ENCODE measurements at places on chromosomes 11 and 22.

GRCh38 chr22:20530368-20531153 lies 23.2 kb downstream of the MED15 start:
- DNase-seq: no peak

DNA sequence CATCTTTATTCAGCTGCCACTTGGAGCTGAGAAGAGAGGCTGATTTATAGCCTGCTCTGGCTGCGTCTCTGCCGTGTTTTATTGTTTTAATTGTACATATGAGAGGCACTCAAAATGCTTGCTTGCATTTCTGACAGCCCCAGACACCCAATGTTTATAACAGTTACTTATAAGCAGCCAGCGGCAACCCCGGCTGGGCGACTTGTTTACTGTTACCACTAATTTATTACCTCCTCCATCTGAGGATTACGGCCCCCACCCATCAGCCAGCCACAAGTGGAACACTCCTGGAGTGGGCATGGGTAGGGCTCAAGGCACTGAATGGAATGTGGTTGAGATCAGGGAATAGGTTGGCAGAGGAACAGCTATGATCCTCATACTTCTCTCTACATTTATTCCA lies 61.2 kb downstream of the CLPB start:
- DNase-seq: no peak

DNA sequence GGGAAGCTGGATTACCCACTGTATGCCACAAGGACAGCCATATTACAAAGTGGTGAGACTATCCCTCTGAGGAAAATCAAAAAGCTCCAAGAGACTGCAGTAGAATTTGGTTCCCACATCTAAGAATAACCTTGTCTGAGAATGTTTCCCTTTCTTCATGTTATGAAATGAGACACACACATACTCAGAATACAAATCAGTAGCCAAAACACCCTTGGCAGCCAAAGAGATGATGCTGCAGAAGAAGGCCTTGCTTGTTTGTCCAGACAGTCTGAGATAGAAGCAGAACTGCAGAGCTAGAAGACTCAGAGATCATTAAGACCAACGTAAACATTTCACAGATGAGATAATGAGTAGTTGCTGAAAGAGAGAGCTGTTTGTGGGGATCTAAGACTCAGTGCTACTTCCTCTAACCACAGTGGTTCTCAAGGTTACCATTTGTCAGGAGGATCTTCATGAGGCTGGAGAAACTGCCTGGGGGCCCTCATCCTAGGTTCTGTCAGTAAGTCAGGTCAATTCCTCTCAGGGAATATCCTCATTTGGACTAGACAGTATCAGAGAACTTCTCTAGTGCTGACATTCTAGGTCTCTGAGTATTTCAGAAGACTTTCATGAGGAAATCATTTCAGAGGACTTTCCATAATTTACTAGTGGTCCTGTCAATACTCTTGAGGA lies 38.9 kb downstream of the RELT start:
- peak; percentile 94 for DNase-seq

DNA sequence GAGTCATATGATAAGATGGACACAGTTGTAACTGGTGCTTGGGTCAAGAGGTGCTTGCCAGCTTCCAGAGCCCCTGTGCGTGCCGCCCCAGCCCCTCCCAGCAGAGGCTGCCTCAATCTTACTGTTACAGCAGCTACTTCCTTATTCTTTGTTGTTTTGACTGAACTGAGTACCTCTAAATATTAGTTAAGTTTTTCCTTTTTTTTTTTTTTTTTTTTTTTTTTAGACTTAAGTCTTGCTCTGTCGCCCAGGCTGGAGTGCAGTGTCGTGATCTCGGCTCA lies 8.8 kb downstream of the ZBED4 start:
- peak; percentile 22 for DNase-seq

DNA sequence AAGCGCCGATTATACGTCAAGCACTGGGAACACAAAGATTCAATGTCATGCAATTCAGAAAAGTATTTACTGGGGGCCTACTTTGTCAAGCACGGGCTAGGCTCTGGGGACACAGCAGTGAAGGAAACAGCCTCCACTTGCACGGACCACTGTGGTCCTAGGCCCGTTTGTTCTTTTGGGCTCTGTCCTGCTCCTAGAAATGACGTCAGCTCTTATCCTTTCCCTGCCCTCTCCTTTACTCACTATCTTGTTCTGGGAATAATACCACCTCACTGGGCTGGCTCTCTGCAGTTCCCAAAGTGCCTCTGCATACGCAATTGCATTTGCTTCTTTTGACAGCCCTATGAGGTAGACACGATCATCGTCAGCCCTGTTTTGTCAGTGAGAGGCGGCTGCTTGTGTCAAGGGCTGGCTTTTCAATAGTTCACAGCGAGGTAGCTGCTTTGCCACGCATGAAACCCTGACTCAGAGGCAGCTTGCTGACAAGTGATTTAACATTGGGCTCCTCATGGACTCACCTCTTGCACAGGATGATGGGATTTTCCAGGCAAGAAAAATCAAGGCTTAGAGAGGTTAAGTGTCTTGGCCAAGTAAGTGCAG lies 22.9 kb upstream of the IGSF22 start:
- DNase-seq: no peak

GRCh38 chr11:45646275-45646927 lies 19.0 kb downstream of the CHST1 start:
- peak; percentile 20 for DNase-seq

- DNase-seq: no peak
Measured at GRCh38 chr11:102577723-102578122, 47.2 kb upstream of the MMP7 start.

GRCh38 chr11:75035256-75035655 lies 46.5 kb downstream of the NEU3 start:
- peak; percentile 22 for DNase-seq

- no peak for DNase-seq
Measured at GRCh38 chr11:116976941-116977570, 121.2 kb downstream of the SIK3 start.

- DNase-seq: no peak
Measured at GRCh38 chr11:130653838-130654636, 205.6 kb downstream of the ADAMTS15 start.

DNA sequence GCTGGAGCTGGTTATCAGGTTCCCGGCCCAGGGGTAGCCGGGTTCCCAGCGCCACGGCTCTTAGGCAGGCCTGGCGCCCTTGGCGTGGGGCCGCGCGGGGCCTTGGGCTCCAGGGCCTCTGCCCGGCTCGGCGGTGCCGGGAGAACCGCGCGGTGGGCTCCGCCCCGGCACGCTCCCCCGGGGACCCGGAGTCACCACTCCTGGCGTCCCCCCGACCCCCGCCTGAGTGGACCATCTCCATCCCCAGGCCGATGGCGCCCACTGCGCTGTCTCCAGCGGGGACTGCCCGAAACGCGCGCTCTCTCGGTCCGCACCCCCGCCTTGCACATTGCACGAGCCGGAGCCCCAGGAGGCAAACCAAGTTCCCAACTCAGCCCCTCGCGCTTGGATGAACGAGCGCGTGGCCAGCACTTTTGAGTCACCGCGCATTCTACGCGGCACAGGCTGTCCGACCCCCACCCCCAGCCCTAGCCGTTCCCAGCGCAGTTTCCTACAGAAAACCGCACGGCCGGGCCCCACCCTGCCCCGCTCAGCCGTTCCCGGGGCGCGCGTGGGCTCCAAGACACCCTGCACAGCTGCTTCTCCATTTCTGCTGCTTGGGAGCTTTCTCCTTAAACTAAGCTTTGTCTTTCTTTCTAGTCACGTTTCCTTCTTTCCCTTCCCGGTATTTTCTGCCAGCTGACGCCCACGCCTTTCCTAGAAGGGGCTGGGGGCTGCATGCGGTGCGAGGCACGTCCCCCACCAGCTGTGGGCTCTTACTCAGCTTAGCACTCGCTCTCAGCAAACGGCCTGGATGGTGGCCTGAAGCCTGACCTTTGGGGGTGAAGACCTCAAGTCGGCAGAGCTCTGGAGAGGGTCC lies 650 bp upstream of the CHID1 start:
- DNase-seq: peak; percentile 54

DNA sequence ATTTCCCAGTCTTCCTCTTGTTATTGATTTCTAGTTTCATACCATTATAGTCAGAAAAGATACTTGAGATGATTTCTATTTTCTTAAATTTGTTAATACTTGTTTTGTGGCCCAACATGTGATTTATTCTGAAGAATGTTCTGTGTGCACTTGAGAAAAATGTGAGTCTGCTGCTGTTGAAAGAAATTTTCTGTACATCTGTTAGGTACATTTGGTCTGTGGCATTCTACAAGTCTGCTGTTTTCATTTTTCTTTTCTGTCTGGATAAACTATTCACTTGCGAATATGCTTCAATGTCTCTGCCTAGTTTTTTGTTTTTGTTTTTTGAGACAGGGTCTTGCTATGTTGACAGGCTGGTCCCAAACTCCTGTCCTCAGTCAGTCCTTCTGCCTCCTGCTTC lies 26.4 kb upstream of the LUZP2 start:
- DNase-seq: no peak

DNA sequence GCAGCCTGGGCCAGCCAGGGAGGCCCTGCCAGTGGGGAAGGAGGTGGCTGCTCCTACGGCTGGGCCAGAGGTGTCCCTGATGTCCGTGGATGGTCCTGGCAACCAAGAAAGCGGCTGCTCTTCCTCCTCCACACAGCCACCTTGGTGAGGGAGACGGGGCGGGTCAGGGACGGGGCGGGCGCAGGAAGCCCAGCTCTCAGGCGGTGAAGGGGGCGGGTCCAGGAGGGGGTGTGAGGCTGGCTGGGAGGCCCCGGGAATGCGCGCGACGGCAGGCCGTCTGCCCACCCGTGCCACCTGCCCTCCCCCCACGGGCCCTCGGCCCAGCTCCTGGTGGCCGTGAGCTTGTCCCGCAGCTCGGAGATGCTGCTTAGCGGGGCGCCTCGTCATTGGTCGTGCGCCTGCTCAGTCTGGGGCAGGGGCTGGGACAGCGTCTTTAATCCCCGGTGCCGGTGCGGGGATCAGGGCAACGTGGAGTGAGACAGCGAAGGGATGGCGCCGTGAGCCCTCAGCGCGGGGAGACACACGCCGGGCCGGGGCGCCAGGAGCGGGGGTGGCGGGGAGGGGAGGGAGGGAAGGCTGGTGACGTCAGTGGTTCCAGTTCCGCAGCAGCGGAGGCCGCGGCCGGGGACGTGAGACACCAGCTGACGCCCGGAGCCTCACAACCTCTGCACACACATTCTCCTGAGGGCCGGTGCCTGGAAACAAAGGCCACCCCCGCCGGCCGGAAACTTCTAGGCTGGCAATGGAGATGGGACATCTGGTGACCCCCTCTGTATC lies 6.7 kb upstream of the BRSK2 start:
- peak; percentile 89 for DNase-seq

DNA sequence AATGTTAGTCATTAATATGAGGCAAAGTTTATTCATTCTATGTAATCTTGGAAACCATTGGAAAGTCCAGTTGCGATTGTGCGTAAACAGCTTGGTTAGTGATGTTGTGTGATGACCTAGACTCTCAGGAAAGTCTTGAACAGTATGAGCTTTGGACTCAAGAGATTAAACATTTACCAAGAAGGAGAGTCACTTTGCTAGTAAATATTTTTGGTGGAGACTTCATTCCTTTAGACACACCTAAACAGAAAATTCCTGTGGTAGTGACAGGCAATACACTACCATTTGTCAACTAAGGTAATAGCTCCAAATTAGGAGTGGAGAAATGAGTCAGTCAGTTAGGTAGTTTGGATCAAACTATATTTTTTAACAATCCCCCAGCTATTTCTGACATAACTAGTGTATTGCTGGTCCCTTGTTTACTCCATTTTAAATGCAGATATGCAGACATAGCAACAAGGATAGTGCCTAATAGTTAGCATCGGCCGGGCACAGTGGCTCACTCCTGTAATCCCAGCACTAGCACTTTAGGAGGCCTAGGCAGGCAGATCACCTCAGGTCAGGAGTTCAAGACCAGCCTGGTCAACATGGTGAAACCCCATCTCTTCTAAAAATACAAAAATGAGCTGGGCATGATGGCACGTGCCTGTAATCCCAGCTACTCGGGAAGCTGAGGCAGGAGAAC lies 89.3 kb downstream of the ARHGAP42 start:
- DNase-seq: no peak

GRCh38 chr11:13261591-13262061 lies 16.0 kb upstream of the BMAL1 start:
- no peak for DNase-seq

DNA sequence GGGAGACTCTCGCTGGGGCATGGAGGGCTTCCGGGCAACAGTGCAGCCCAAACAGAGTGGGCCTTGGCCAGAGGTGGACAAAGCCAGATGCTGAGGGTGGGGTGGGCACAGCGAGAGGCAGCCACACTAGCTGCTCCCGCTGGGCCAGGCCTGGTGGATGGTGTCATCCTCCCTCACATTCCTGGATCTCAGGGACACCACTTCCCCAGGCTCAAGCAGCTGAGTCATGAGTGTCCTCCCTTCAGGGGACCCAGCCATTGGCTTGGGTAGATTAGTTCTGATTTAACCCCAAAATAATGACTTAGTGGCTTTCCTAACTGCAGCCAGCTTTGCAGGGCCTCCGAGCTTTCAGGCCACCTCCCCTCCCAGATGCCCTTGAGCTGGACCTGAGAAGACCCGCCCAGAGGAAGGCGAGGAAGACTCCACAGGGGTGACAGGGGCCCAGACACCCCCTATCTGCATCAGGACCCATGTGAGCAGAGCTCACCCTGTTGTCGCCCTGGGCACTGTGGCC lies 25.9 kb upstream of the WNT7B start:
- peak; percentile 67 for DNase-seq

DNA sequence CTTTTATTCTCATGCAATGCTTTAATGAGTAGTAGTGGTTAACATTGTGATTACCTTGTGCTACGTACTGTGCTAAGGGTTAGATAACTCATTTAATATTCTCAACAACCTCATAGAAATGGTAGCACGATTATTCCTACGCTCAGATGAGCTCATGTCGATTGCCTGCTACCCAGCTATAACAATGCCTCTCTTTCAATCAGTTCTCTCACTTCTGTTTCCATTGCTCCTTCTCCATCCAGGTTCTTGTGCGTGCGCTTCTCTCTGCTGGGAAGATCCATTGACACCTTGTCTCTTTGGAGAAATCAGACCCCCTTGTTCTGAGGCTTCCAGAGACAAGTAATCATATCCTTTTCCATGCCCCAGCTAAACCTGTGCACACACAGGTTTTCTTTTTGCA lies 120.8 kb downstream of the NECTIN1 start:
- no peak for DNase-seq

GRCh38 chr11:35362521-35362980 lies 56.8 kb downstream of the SLC1A2 start:
- peak; percentile 45 for DNase-seq
